ENCODE measurements at places on chromosomes 7 and 10.

DNA sequence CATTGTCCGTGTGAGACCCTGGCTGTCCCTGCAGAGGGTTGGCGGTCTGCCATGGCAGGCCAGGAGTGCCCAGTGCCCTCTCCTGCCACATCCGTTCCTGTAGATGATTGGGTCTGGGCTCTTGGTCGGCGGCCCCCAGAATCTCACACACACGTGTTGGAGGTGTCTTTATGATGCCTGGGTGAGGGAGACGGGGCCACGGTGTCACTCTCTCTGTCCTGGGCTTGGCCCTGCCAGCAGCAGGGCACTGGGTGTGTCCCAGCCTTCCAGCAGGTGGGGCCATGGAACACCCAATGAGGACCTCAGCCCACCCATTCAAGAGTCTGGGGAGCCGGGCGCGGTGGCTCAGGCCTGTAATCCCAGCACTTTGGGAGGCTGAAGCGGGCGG, 30.2 kb downstream of the UNC5B start:
- DNase-seq: no peak

- no peak for DNase-seq
These were observed 14.2 kb upstream of the MKI67 start for GRCh38 chr10:128140425-128140824.

- DNase-seq: no peak
These were observed 54.9 kb downstream of the FAM171A1 start for GRCh38 chr10:15316145-15316544.

DNA sequence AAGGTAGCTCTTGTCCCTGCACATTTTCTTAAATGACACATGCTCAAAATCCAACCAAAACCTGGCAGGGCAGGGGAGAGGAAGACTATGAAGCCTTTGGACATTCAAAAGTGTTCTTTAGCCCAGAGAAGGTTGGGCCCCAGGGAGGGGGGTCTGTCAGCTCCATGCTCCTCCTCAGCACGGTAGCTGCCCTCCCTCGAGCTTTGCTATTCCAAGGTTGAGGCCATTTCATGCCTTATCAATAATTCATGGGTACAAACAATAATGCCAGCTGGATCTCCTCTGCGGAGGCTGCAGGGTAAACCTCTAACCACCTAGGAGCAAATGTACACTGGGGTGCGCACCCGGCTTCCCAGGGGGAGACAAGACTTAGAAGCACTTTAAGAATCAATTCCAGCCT, 61.5 kb downstream of the SLIT1 start:
- no peak for DNase-seq

- no peak for DNase-seq
These were observed 268.3 kb downstream of the TNS3 start for GRCh38 chr7:47313564-47313963.

DNA sequence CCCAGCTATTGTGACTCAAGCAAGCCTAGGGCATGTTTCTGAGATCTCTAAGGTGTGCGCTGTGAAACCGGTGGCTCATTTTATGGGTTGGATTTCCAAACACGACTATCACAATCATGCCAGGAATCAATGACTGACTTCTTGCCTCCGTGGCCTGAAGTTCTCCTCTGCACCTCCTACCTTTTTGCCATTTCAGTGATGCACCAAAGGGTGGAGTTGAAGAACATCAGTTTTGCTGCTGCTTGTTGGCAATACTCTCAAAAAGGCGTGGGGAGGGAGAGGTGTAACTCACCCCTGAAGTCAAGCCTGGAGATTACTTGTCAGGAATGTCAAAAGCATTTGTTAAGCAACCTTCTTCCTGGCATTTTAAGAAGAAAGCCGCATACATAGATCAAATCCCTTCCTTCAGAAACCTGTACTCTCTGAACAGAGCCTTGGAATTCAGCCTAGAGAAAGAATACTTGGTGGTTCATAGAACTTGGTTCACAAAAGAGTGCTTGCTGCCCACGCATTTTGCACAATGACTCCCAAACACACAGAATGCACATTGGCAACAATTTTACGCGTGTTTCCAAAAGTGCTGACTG, 41.0 kb downstream of the KIAA1217 start:
- no peak for DNase-seq

DNA sequence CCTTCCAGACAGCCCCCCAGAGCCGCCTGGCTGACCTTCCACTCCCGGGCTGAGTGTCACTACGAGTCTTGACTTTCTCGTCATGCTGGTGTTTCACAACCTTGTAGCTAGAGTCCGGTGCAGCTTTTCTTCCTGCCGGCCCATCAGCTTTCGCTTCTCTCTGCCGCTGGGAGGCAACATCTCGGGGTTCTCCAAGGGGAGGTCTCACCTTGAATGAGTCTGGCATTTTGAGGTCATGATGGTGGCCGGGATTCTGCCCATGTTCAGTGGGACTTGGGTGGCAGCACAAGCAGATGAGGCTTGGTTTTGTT, 285.2 kb downstream of the CAMK1D start:
- no peak for DNase-seq

DNA sequence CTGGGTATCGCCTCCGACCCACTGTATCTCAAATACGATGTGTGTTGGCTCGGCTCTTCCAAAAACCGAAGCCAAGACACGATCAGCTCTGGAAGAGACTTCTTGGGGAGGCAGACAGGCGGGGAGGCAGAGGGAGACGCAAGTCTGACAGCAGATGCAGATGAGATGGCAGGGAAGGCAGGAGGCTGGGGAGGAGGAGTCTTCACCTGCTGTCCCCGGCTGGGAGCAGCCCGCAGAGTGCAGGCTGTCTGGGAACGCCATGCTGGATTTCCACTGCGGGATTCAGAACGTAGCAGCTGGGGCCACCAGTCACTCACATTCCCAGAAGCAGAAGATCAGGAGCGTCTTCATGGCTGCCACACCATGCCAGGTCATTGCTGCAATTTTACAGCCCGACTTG, 29.4 kb downstream of the CTBP2 start:
- DNase-seq: no peak

DNA sequence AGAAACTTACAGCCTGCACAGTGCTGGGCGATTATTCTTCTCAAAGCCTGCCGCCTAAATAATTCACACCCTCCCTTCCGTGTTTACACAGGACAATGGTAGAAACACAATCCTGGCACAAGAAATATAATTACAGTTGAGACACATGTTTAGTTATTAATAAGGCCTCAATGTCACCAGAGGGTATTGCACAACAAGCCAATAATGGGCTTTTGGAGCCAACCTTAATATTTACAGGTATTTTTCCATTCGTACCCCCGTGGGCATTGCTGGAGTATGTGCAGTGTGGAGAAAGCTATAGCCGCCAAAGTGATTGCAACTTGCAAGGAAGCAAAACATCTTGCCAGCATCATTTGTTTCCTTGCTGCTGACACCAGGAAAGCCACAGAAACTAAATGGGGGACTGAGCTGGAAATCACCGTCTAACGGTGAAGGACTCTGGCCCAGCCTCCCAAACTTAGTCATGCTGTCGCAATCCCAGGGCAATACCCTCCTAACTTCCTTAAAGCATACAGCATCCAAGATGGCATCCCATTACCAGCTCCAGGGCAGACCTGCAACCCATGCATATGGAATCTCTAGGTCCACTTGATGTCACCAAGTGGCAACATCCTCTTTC, 8.6 kb downstream of the CALN1 start:
- no peak for DNase-seq

GRCh38 chr10:133022776-133023100, 65.0 kb upstream of the ADGRA1 start:
- no peak for DNase-seq

GRCh38 chr10:125859128-125859817, 21.8 kb downstream of the DHX32 start:
- DNase-seq: no peak

- DNase-seq: no peak
These were observed 75.6 kb downstream of the CCDC6 start for GRCh38 chr10:59830601-59831259.

GRCh38 chr10:10053051-10053450, 964.6 kb upstream of the CELF2 start:
- DNase-seq: no peak

DNA sequence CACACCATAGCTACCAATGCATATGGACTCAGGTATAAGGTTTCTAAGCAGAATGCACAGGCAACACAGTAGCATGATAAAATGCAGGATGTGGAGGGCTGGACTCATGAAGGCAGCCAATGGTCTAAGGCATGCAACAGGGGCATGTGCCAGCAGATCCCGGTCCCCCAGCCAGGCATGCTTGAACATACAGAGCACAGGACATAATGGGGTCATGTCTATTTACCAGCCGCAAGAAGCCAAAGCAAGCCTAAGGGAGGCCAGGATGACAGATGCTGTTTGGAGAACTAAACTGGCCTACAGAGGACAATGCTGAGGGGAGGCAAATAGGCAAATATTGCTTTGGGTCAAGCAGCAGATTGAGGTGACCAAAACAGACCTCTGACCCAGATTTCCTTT, 60.0 kb upstream of the PDLIM1 start:
- no peak for DNase-seq

All from stimulated activated CD4-positive, alpha-beta T cell treated with anti-CD3 and anti-CD28 coated beads, TNF-alpha, amount 100 ng/mL, for 24 hours (primary cell).